Kidney (tissue), 22 donors: ENCODE measurements at places on chromosomes 4 and X. TPM values are rescaled to one million over a fixed set of nuclear protein-coding genes. Genes with fewer than 3 reads are reported as not detected.

DNA sequence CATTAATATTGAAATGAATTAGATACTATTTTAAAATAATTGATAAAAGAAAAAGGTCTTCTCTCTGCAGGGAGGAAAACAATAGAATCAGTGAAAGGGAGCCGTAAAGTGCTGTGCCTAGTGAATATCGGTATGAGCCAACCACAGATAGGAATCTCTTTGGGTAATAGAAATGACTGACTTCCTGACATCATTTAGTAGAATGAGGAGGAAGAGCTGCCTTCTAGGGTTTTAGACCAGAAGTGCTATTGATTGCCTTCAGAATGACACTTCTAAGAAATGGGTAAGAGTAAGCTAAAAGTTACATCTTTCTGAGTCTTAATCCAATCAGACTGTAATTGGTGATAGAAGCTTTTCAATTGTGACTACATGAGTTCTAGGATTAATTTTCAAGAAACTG lies 134.0 kb upstream of the MAP9 start:
- peaks cover 2% of the 10 kb centered on the region for H3K4me1 ChIP-seq
- H3K27me3 ChIP-seq: no peaks in the 10 kb centered on the region
- no peaks in the 10 kb centered on the region for H3K36me3 ChIP-seq

DNA sequence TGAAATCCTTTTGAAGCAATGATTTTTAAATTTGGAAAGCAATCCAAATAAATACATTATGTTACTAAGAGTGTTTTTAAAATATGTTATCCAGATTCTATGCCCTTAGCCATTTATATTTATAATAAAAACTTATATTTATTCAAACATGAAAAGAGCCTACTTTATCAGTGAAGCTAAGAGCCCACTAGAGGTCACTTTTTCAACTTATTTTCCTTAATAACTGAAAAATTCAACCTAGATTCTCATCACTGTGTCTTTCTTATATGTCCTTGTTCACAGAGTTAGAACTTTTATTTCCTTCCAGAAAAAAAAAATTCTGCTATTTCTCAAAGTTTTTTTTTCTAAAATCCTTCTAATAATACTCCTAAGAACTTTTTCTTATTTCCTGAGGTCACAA lies 23.9 kb downstream of the PRDM8 start:
- no peaks in the 10 kb centered on the region for H3K36me3 ChIP-seq
- H3K27ac ChIP-seq: no peak overlapping the region
- H3K4me1 ChIP-seq: no peaks in the 10 kb centered on the region
- no peak overlapping the region for H3K4me3 ChIP-seq
- peaks cover 16% of the 10 kb centered on the region for H3K27me3 ChIP-seq

Gene TCEAL8
- 49.7 TPM for total RNA-seq

DNA sequence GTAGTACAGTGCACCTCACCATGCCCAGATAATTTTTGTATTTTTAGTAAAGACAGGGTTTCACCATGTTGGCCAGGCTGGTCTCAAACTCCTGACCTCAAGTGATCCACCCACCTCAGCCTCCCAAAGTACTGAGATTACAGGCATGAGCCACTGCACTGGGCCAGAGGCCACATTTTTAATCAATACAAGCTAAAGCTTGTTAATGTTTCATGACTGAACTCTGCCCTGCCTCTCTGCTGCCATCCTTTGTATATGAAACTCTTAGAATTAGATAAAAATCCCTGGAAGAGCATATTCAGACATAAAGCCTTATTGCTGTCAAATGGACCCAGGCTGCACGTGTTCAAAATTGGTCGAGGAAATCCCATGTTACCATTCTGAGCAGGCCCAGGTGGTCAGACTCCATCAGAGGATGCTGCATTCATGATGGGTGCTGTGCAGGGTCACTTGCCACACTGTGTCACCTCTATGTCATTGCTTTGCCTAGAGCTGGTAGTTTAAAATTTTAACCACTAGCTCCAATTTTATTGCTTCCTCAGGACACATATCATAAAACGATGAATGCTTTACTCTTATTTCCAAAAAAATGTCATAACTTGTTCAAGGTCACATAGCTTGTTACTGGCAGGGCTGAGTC lies 45.2 kb downstream of the LNX1 start:
- H3K27me3 ChIP-seq: no peaks in the 10 kb centered on the region
- H3K4me3 ChIP-seq: no peak overlapping the region
- peaks cover 6% of the 10 kb centered on the region for H3K4me1 ChIP-seq

GRCh38 chr4:168646001-168646768 lies 149.3 kb downstream of the PALLD start:
- no peaks in the 10 kb centered on the region for H3K27me3 ChIP-seq
- H3K4me3 ChIP-seq: no peak overlapping the region
- no peaks in the 10 kb centered on the region for H3K36me3 ChIP-seq

GRCh38 chrX:34848281-34848680 lies 94.3 kb upstream of the FAM47B start:
- H3K27ac ChIP-seq: no peak overlapping the region
- no peaks in the 10 kb centered on the region for H3K4me1 ChIP-seq
- no peak overlapping the region for H3K4me3 ChIP-seq
- no peaks in the 10 kb centered on the region for H3K27me3 ChIP-seq
